ENCODE measurements at places on chromosomes 13 and 19.

DNA sequence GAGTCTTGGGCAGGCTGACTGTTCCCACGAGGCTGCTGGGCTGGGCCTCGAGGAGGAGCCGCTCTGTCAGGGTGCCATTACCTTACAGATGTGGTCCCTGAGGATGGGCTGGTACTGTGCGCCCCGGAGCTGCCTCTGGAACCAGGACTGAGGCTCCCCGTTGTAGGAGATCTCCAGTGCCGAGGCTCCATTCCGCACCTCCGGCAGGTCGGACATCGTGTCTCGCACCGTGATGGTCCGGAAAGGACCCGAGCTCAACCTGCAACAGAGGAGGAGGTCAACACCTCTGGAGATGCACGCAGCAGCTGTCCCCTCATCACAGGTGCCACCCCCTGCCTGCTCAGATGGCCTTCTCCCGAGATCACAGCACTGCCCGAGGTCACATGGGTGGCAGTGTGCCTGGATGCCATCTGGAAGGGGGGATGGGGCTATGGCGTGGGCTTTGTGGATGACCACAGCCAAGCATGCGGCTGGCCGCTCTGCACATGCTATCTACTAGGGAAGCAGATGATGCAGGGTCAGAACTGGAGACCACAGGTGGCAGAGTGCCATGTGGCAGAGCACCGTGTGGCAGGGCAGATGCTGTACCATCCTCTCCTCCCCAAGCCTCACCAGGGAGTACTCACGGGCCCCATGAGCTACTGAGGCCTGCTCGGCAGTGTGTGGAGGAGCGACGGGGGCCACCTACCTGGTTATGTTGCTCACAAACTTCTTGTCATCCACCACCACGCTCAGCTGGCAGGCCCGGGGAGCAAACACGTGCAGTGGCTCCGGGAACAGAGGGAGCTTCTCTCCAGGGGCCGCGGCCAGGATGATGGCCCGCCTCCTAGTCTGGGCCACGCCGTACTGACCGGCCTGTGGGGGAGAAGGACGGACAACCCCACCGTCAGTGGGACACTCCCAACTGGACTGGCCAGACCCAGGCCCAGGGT, 18.3 kb upstream of the EIF3G start:
- no peak for DNase-seq

DNA sequence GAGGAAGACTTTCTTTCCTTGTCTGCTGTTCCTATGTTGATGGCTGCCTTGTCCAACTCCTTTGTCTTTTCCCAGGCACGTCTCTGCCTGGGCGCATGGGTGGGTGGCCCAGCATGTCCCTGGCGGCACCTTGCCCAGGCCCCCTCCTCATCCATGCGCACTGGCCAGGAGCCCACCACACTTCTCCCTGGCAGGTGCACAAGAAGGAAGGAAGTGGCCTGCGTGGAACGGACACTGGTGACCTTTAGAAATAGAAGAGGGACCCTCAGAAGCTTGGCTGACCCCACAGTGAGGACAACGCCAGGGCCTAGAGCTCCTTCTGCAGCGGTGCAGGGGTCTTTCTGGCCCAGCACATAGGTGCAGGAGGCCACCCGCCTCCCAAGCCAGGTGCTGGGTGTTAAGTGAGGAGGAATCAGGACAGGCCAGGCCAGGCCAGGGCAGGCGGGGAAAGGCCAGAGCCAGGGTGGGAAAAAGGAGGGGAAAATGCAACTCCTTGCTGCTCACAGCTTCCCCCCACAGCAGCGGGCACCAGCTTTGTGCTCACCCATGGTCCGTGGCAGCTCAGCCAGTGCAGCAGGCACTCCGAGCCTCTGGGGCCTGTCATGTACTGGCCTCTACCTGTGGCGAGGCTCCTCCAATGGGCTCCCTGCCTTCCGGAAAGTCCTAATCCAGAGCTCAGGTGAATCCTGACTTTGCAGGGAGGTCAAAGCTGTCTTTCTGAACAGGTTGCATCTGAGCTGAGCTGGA, 104.0 kb downstream of the SOX1 start:
- no peak for DNase-seq

DNA sequence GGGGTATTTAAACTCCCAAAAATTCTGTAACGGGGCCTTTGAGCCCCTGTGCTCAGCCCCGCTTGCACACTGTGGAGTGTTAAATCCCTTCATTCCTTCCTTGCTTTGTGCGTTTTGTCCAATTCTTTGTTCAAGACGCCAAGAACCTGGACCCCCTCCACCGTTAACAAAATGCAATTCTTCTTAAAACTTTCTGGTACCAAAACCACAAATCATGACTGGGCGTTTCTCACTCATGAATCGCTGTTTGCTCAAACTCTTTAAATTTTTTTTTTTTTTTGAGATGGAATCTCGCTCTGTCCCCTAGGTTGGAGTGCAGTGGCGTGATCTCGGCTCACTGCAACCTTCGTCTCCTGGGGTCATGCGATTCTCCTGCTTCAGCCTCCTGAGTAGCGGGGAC, 881 bp downstream of the ZNF20 start:
- DNase-seq: no peak

GRCh38 chr19:50500753-50501151, 10.2 kb downstream of the JOSD2 start:
- no peak for DNase-seq

GRCh38 chr13:37869756-37870488, at the start of gene TRPC4:
TRPC4 (minus strand) TSS chr13:37869772; CDS start chr13:37783333, 86,439 bp downstream.
- peak; percentile 84 for DNase-seq

GRCh38 chr13:111904701-111905608, 162.0 kb upstream of the SOX1 start:
- no peak for DNase-seq

- DNase-seq: no peak
Observed at GRCh38 chr13:94878602-94879165, 166.3 kb upstream of the SOX21 start.

DNA sequence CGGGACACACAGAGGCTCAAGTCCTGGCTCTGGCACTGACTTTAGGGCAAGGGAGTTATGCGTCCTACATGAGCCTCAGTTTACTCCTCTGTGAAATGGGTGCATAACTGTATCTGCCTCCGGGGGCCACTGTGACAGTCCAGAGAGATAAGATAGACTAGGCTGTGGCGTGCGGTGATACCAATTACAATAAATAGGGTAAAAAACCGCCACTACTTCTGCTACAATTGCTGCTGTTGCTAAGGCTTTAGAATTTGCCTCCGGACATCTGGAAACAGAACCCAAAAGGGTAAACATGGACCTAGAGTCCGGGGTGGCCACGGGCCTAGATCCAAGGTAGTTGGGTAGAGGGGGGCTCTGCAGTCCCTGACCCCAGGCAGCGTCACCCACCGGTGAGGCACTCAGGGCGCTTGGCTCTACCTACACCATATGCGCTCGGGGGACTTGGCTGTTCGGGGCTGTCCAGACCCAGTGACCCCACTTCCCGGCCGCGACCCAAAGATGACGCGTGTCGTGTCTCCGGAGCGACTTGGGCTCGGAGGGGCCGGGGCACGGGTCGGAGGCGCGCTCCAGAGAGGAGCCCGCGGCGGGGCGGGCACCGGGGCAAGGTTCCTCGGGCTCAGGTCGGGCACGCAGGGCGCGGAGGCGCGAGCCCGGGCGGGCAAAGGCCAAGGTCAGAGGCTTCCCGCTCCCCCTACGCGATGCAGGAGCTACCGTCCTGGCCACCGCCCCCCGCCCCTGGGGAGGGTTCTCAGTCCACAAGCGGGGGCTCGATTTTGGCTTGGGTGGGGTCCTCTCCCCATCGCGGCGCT, 1.1 kb downstream of the INSR start:
- DNase-seq: no peak

DNA sequence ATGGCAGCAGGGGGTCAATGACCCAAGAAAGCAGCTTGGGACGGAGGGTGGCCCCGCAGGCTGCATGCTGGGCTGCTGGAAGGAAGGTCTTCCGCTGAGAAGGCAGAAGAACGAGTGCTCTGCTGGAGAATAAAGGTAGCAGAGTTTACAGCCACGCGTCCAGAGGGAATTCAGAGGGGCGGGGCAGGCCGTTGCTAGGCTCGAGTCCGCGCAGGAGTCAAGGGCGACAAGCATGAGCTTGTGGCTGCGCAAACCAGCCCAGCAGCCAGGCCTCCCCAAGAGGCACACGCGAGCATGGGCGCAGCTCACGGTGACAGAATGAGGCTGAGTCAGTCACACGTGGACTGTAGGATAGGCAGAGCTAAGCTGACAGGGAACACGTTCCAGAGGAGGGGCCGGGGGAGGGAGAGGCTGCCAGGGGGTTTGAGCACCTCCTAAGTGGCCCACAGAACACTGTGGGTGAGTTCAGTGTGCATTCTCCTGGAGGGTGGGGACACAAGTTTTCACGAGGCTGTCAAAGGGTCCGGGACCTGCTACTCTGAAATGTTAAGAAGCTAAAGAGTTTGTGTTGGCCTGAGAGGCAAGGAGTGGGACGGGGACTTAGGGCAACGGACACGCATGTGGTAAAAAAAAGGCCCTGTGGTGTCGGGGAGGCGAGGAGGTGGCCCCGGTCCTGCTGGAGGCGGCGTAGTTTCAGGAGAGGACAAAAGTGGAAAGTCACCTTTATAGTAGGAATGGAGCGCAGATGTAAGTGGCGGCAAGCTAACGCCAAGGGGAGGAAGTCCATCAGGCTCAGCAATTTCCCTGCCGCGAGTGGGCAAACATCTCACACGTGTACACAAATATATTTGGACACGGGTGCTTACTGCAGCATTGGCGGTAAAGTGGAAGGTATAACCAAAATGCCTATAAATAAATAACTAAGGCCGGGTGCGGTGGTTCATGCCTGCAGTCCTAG, 17.7 kb downstream of the RFX2 start:
- DNase-seq: peak; percentile 76

DNA sequence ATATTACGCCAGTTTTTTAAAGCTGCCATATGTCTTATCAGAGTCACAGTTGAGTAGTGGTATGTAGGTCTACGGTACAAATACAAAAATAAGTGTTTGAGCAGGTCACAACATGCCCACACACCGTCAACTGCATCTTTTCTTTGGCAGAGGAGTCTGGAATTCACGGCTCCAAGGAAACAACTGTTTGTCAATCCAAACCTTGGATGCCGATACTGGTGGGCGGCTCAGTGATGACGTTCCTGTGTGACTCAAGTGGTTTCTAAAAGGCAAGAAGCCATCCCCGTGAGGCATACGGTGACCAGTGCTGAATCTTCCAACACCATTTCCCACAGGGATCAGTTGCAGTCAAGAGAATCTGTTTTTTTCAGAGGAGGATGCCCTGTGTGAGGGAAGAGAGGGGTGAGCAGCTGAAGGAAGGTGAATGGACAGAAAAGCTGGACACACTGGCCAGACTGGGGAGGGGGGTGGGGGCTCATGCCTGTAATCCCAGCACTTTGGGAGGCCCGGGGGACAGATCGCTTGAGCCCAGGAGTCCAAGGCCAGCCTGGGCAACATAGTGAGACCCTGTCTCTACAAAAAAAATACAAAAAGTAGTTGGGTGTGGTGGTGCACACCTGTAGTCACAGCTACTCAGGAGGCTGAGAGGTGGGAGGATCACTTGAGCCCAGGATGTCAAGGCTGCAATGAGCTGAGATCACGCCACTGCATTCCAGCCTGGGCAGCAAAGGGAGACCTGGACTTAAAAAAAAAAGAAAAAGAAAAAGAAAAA, 22.8 kb upstream of the CEBPG start:
- DNase-seq: no peak

- no peak for DNase-seq
Observed at GRCh38 chr13:30845297-30846214, 60.5 kb upstream of the MEDAG start.

DNA sequence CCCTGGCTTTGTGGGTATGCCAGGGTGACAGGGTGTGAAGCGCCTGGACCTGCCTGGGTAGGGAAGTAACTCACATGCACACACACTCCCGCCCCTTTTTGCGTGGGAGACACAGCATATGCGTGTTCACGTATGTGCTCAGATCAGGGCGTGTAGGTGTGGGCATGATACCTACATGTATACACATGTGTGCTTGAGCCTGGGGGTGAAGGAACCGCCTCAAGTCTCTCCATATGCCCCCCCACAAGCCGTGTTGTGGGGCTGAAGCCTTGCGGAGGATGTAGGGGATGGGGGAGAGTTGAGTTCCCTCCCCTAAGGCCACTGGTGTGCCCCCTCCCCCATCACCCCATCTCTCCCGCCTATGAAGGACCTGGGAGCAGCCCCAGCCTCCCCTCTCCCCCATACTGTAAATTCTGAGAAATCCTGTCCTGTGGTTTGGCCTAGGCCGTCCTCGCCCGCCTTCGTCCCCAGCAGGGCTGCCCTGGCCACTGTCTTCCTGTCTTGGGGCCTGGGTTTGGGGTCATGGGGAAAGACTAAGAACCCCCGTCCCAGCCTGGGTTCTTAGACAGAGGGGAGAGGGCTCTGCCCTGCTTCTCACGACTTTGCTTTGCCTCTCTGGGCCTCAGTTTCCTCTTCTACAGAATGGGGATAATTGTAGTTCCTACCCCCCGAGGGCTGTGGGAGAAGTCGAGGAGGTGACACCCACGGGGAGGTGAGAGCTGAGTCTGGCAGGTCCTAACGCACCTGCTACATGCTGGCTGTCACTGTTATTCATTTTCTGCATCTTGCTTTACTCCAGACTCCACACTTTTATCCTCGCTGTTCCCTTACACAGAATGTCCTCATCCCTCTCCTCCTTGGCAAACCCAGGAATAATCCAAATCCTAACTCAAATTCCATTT, 14.3 kb downstream of the ACTL9 start:
- DNase-seq: no peak

GRCh38 chr13:50326811-50327210, 311.6 kb downstream of the KCNRG start:
- DNase-seq: no peak

DNA sequence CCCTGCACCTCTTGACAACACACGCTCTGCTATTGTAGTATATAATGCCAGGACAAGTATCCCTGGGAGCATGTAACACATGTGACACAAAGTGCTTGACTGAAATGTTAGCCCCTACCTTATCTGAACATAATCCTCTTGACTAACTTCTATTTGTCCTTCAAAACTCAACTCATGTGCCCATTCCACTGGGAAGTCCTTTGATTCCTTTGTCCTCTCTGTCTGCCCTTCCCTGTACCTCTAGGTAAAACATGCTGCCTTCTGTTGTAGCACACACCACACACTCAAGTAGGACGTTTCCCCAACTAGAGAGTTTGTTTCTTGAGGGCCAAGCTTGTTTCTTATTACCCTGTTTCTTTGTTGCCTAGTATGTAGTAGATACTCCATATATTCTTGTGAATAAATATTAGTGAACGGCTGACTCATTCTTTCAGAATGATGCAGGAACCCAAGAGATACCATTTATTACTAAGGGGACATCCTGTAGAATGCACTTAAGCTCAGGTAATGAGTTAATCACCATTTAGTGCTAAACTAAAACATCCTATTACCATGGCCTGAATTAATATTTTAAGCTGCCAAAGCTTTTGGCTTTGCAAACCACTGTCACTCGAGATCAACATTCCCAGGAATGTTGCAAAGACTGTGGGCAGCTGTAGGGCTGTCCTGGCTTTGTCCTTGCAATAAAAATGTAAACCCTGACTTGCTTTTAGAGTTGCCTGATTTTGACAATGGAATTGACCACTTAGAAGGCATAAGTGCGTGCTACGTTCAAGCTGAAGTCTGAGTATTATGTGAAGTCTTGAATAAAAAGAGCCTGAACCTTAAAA, 313.4 kb downstream of the COG6 start:
- DNase-seq: no peak
